ENCODE measurements at places on chromosomes 2 and 18.

DNA sequence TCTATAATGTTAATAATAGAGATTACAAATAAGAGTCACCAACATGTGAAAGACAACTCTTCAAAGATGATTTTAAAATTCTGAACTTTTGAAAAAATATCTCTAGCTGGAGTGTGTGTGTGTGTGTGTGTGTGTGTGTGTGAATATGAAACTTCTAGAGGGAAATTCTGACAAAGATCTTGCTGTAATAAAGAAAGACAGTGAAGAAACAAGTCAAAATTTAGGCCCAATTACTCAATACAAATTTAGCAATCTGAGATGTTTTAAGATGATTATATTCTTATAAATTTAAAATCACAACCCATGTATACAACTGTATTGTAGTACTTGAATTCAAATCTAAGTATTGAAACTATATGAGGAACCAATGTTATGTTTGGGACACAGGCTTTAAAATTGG, 57.2 kb upstream of the UGP2 start:
- no peak for DNase-seq

DNA sequence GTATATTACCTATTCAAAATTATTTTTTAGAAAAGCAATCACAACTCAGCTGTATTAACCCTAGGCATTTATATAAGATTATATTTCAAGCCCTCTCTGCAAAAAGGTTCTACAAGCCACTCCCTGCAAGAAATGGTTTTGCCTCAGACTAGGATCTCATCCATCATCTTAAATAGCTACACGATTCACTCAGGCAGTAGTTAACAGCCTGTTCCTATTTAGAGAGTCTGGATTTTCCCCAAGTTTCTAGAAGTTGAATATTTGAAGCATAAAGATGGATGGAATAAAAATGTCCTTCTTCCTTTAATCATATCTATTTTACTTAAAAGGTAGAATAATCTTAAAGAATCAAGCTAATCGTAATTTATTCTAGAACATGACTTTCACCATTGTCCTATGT, 167.1 kb upstream of the STK17B start:
- DNase-seq = no peak

GRCh38 chr18:21629089-21629832, 17.1 kb downstream of the SNRPD1 start:
- no peak for DNase-seq

- no peak for DNase-seq
Measured at GRCh38 chr2:230742781-230743180, 30.1 kb downstream of the CAB39 start.

GRCh38 chr2:59250307-59250677, 1009.2 kb upstream of the FANCL start:
- DNase-seq = no peak

DNA sequence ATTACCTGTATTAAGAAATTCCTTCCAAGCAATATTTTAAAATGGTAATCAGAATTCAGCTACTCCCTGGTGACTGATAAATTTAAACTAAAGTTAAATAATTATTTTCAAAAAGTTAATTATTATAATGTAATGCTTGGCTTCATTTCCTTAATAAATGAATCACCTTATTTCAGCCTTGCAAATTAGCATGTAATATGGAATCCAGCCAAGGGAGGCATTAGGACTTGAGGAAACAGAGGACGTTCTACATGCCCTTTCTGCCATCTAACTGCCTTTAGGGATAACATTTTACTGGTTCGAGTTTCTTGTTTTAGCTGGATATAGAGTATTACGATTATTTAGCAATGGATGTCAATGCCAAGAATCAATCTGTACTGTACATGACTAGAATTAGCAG, 636.3 kb downstream of the TSN start:
- DNase-seq = no peak

DNA sequence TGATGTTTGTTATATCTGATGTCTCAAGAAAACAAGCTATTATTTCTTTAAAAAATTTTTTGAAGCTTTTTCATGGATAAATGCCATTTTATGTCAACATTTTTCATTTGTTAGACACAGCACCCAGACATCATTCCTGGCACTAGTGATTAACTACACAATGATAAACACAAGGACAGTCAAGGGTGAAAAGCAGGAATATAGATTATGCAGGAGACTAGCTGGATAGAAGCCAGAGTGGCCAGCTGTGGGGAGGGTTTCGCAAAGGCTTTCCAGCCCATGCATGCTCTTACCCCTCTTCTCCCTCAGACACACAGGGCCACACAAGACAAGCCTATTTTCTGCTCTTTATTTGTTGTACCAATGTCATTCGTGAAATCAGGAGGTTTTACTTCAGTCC, 127.1 kb upstream of the TTC39C start:
- peak; percentile 79 for DNase-seq

DNA sequence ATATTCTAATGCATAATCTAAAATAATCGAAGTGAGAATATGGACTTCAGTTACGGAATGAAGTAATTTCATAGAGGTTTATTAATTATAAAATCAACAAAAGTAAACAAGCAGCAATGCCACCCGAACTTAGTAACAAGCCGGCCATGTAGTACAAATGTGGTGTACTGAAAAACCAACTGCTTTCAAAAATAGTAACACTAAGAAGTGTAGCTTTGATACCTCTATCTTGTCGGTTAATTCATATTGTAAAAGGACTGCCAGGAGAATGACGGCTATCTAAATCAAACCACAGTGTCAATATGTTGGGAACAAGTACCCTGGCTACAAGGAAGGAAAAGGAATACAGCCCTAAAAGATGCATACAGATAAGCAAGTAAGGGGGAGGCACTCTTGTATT, 48.5 kb downstream of the WDR33 start:
- no peak for DNase-seq

DNA sequence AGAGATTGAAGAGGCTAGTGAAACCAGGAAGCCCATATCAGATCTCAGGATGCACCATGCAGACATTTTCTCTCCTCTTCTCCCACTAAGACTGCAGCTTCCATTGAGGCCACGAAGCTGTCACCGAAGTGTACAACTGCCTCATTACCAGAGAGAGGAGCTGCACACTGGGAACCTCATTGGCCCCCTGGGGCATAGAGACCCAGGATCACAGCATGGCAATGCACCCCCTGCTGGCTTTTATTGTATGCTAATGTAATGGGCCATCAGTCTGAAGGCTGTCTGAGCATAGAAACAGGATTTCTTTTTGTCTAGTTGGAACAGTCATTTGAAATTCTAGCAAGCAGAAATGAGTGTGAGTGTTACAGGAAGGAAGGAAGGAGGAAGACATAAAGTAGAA, 861.6 kb upstream of the CELF4 start:
- DNase-seq = peak; percentile 9

GRCh38 chr2:235017441-235017840, 65.6 kb downstream of the SH3BP4 start:
- DNase-seq = peak; percentile 87

DNA sequence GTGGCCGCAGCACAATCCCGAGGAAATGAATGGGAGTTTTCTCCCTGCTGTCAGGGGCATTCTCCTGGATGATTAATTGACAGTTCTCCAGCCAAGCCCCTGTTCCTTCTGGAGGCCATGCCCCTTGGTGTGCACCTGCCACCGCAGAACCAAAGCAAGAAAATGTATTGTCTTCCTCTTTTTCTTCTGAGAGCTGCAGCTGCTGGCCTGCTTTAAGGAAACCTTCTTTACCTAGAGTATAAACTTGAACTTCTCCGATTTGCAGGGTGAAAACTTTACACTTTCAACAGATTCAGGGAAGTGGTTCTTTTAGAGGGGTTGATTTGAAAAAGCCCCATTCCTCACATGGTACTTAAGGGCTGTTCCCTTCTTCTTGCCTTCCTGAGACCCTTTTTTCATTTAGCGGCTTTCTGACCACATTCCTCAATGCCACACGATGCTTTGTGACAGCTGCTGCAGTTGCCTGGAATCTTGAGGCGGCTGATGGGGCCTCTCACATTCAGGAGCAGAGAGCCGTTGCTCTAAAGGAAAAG, 402.8 kb downstream of the TXNL1 start:
- no peak for DNase-seq

DNA sequence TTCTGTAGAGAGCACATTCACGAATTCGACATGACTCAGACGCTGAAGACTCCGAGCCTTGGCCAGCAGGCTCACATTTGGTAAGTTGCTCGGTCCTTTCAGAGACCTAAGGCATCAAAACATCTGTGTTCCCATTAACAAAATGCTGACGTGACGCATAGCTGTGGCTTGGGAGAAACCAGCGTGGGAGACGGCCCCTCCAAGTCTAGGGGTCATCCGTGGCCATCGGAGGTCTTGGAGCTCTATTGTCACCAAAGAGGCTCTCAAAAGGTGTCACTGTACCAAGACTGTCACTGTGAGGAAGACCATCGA, 14.9 kb downstream of the FBLN7 start:
- no peak for DNase-seq

DNA sequence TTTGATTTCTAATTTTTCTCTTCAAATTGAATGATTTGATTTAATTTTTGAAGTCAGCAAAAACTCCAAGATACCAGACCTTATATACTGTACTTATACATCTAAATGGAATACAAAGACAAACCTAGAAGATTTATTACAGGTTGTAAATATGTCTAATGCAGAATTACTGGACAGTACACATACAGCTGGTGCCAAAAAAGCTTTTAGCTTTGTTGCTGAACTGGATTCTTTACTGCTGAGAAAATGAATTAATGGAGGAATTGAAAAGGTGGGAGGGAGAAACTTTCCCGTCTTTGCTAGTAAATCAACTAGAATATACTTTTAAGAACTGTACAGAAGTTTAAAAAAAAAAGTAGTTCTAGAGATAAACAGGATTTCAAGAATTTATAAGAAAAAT, 17.5 kb downstream of the C1D start:
- DNase-seq = no peak

GRCh38 chr18:31192086-31192776, 29.6 kb upstream of the DSC1 start:
- DNase-seq = no peak

DNA sequence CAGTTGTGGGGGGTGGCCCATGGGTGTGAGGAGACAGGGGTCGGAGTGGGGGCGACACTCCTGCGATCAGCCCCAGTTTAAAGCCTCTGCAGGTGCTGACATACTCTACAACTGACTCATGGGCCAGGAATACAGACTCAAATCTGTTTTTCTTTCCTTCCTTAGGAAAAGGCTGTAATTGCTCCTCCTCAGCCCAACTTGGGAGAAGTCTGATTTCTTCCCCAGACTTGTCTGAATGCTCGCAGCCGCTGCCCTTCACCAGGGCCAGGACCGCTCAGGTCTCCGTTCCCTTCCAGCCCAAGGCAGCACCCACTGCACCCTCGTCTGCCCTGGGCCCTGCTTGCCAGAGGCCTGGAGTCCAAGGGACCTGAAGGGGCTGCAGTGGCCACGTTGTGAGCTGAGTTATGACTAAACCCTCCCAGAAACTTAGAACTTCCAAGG, 41.3 kb downstream of the RHOB start:
- DNase-seq = no peak

DNA sequence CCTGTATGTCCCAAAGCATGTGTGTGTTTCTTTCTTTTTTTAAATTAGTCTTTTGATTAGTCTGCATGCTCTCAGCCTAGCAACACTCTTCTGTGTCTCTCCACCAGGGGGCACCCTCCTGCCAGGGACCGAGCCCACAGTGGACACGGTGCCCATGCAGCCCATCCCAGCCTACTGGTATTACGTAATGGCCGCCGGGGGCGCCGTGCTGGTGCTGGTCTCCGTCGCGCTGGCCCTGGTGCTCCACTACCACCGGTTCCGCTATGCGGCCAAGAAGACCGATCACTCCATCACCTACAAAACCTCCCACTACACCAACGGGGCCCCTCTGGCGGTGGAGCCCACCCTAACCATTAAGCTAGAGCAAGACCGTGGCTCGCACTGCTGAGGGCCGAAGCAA, 93.8 kb downstream of the NRP2 start:
- no peak for DNase-seq

GRCh38 chr2:236565212-236565611, 4.4 kb upstream of the ACKR3 start:
- DNase-seq = no peak

DNA sequence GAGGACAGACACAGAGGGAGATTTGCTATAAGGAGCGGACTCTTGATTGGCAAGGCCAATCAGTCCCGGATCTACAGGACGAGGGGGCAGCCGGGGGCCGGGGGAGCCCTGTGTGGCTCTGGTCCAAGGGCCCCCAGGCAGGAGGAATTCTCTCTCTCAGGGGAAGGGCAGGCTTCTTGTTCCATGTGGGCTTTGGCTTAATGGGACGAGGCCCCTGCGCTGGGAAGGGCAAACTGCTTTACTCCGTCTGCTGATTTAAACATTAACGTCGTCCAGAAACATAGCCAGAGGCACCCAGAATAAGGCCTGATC, 75.9 kb downstream of the TMEM18 start:
- DNase-seq = no peak

GRCh38 chr2:137302957-137303356, 537.6 kb downstream of the THSD7B start:
- DNase-seq = peak; percentile 7

DNA sequence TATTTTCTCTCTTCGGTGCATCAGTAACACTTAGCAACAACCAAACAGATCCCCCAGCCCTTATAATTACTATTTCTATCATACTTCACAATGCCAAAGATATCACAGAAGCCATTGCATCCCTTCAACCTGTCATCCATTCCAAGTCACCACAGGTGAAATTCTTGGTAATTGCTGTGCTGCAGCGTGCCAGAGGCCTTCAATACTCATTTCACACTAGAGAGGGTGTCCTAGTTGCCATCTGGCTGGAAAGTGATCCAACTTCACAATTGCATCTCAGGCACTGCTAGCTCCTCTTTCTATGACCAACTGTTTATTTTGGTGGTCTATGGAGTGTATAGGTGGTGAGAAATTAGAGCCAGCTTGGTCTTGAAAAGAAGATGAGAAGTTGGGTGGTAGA, 131.2 kb downstream of the NUP35 start:
- DNase-seq = peak; percentile 64

DNA sequence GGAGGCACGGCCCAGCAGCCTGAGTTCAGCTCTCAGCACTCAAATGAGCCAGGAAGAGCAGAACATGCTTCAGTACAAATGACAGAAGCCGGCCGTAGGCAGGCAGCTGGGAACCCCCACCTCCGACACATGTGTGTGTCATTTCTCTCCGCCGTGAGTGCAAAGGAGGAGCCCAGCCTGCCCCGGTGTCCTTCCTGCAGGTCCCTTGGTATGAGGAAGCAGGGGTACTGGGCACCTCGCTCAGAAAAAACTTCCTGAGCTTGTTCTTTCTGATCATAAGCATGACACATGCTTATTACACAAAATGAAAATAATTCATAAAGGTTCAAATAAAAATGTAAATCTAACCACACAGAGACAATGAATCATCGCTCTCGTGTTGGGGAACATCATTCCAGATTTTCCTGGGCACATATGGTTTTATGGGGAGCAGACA, 35.3 kb downstream of the KCNF1 start:
- no peak for DNase-seq

All from NCI-H2171 treated with DMSO at 0.1 percent for 48 hours (cell line).